ENCODE measurements at places on chromosomes 7 and 10.

GRCh38 chr10:75166623-75166972 lies 44.0 kb upstream of the VDAC2 start:
- no peak for DNase-seq

GRCh38 chr7:50352282-50352681 lies 47.8 kb downstream of the IKZF1 start:
- no peak for DNase-seq

GRCh38 chr10:14838582-14839304 lies 637 bp downstream of the HSPA14 start:
- peak; percentile 71 for DNase-seq

- DNase-seq, result no peak
These were observed 26.2 kb downstream of the ADAM22 start for GRCh38 chr7:87960239-87960638.

DNA sequence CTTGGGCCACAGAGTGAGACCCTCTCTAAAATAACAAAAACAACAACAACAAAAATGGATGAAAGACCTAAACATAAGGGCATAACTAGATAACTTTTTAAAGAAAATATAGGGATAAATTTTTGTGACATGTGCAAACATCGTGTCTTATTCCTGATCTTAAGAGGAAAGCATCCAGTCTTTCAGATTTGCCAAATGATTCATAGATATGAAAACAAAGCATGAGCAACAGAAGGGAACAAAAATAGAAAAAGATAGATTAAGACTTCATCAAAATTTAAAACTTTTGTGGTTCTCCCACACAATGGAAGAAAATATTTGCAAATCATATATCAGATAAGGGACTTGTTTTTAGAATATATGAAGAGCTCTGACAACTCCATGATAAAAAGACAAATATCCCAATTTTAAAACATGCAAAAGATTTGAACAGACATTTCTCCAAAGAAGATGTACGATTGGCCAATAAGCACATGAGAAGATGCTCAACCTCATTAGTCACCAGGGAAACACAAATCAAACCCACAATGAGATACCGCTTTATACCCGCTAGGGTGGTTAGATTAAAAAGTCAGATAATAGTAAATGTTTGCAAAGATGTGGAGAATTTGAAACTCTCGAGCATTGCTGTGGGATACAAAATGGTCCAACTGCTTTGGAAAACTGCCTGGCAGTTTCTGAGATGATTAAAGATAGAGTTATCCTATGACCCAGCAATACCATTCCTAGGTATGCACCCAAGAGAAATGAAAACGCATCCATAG lies 20.3 kb downstream of the PPIF start:
- no peak for DNase-seq

DNA sequence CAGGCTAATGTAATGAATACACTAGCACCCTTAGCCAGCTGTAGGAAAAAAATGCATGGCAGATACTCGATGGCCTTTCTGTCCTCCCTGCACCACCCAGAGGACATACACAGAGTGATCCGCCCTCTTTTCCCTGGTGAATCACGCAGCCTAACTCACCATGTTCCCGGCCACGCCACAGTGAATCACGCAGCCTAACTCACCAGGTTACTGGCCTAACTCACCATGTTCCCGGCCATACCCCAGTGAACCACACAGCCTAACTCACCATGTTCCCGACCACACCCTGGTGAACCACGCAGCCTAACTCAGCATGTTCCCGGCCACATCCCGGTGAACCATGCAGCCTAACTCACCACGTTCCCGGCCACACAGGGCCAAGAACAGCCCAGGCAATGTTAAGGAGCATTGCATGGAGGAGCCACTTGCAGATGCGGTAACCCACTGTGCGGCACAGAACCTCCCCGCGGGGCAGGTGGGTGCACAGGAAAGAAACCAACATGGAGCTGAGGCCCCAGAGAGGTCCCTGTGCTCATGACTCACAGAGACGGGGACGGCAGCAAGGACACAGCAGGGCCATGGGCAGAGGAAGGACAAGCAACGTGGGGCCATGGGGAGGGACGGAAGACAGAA lies 508.5 kb downstream of the DNAJB6 start:
- DNase-seq, result no peak

DNA sequence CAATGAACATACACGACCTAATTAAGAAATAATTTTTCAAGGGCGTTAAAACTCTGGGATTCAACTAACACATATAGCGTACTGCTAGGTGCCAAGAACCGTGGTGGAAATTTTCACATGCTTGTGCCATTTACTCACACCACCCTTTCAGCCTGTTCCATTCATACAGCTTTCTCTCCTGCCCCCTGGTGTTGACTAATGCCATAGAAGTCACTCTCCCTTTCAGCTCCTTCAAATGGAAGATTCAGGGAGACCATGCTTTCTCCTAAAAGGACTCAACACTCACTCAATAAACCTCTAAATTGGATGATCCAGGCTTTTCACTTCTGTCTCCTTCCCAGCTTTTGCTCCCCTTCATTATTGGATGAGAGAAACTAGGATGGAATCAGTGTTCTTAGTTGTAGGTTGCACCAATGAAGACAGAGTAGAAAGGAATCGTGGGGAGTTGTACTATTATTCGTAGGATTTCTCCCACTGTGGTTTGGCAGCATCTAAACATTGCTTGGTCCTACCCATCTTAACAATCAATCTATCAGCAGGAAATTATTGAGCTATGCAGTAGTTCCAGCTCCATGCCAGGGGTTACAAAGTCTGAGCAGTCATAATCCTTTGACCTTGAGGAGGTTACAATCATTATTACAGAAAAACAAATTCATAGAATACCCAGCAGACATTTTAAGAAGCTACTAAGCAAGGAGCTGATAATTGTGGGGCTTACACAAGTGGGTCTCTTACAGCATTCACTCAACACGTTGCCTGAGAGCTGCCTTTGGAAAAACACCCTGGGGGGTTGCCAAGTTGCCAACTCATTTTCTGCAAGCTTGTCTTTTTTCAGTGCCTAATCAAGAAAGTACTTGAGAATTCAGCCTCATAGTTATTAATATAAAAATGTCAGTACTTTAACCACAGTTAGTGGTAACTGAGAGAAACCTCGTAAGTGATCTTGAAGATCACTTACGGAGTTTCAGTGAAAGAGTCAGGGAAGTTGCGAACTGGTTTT lies 2.8 kb upstream of the PPP1R3C start:
- peak; percentile 76 for DNase-seq

- DNase-seq, result no peak
These were observed 61.6 kb downstream of the LSM5 start for GRCh38 chr7:32428546-32428945.

DNA sequence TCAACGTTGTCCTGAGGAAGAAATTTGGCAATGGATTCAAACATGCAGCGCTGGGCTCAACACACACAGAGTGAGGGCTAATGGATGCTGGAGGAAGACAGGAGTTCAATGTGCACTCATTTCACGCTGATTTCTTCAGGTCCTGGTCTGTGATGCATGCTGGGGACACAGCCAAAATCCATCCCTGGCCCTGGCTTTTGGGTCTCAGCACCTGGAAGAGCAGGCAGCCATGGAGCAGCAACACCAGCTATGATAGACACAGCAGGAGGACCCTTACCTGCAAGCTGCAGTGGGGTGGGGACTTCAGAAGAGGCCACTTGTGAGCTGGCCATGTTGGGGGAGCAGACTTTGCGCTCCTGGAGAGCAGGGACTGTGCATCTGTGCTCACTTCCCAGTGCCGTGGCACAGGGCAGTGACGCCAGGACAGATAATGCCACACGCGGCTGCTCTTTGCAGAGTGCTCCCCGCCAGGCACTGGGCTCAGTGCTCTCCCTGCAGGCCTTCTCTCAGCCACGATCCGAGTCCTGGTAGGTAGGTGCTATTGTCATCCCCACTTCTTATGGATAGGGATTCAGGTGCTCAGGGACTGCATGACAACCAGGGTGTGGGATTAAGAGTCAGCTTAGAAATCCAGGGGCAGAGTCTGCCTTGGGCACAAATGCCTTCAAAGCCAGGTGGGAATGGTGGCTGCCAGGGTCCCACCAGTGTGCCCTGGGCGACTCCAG lies 138.8 kb upstream of the UNC5B start:
- no peak for DNase-seq

GRCh38 chr10:101295261-101295660 lies 58.7 kb upstream of the BTRC start:
- no peak for DNase-seq

- DNase-seq, result no peak
These were observed 75.2 kb downstream of the PARD3 start for GRCh38 chr10:34739915-34740314.

- DNase-seq, result no peak
These were observed 167.7 kb upstream of the ADO start for GRCh38 chr10:62636825-62637248.

GRCh38 chr7:124457841-124458240 lies 307.8 kb downstream of the GPR37 start:
- DNase-seq, result no peak

DNA sequence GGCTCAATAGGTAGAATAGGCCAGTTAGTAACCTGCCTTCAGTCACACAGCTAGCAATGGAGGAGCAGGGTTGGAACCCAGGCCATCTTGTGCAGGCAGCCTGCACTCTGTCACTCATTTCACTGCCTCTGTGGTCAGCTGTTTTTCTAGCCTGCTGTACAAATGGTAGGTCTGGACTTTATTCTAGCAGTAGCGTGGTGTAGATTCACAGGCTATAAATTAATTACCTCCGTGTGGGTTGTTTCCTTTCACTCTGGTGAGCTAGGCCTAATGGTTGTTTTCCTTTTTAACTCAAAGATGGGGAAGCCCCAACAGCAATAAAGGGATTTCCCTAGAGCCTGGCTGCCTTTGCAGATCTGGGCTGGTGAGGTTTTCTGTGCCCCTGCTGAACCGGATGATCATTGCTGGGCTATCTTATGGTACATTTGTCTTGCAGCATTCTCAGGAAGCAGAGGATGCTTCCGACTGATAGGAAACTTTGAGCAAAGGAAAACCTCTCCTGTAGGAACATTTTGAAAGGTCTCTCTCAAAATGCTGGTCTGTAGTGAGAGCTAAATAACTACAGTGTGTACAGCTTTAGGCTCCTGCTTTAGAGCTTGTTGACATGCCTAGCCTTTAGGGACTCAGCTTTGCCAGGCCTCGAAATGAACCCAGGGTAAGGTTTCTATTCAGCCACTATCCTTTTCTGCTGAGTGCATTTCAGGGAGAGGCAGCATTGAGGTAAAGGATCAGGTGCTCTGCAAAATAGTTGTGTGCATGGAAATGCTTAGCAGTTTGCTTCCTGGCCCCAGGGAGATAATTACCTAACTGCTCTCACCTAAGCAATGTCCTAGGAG lies 157.4 kb downstream of the ST7 start:
- DNase-seq, result no peak

DNA sequence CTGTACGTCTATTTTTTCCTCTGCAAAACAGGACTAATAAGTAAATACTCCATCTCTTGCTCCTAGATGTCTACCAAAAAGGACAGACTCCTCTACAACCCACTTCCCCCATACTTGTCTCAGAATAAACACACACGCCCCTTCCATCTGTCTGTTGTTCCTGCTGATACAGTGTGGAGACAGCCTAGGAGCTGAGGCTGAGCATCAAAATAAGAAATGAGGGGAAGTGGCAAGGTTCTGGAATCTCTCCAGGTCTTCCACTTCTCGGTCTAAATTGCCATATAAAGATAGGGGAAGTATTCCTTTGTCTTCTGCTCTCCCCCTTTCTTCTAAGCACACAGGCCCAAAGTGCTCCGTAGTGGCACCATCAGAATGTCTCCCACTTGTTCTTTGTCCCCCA lies 30.8 kb upstream of the VSIR start:
- no peak for DNase-seq

DNA sequence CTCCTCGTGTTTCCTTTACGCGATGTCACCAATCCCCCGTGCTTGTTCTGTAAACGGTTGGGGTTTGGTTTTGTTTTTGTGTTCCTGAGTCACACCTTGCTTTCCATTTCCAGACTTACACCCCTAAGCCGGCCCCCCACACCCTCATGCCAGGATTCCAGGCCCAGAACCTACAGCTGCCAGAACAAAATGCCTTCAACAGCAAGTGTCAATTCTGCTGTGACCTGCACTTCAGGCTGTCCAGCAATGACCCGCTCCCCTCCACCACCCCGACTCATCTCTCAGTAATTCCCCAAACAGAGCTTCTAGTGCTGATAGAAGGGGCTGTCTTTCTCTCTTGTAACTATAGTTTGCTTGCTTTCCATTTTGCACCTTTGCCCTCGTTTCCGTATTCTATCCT lies 722.1 kb upstream of the CELF2 start:
- DNase-seq, result no peak

GRCh38 chr10:21497177-21497807 lies 28.2 kb downstream of the SKIDA1 start:
- peak; percentile 94 for DNase-seq

GRCh38 chr7:55348502-55348901 lies 16.6 kb upstream of the LANCL2 start:
- no peak for DNase-seq

DNA sequence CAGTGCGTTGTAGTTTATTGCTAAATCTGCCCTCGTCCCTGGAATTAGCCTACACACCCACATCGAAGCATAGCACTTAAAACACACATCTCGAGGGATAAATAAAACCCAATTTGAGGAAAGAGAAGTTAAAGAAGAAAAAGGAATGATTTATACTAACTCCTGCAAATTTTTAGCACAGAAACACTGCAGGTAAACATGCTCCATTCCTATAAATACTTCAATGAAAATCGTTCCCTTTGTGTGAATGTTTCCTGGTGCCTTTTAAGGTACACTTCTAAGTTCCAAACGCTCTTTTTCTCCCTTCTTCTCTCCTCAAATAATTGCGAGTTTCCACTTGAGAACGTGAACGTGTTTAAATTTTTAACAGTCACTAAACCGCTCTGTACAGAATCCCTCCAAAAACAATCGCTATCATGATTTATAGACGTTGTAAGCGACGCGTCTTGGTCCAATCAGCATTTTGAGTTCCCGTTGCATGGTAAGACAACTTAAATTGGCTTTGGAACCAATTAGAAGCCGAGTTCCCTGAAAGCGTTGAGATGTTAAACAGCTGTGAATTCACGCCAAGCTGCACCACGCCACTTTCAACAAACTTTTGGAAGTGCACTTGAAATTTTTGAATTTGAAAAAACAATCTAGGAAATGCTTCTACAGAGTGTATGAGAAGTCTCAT lies 12.5 kb upstream of the EBLN1 start:
- DNase-seq, result no peak

GRCh38 chr10:132299371-132300336 lies 8.1 kb downstream of the STK32C start:
- peak; percentile 49 for DNase-seq

- no peak for DNase-seq
These were observed 125.6 kb downstream of the PPP1R3A start for GRCh38 chr7:113793171-113793570.

- DNase-seq, result no peak
These were observed 27.8 kb downstream of the KLF6 start for GRCh38 chr10:3757250-3757637.

- DNase-seq, result no peak
These were observed 157.1 kb downstream of the ZEB1 start for GRCh38 chr10:31476088-31476487.

DNA sequence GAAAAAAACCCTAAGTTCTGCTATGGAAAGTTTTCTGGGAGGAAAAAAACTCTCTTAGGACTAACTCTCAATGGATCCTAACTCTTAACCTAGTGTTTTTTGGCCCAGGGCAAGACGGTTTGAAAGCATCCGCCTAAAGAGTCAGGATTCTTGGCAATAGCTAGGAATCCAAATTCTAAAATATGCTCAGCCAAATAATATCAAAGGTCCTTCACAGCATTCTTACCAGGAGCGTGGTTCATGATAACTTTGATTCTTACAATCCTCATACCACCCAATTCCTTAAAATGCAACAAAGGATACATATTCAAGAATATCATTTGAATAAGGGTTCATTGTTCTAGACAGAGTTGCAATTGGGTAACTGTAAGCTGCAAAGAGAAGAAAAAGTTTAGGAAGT lies 21.3 kb downstream of the CPA1 start:
- DNase-seq, result no peak
